ENCODE measurements at places on chromosomes 2 and 18.
A peak's percentile ranks its signal among the peaks of the same experiment; 100 is the strongest.

- DNase-seq: peak; percentile 25
Measured at GRCh38 chr2:237121321-237121720, 35.6 kb downstream of the COPS8 start.

DNA sequence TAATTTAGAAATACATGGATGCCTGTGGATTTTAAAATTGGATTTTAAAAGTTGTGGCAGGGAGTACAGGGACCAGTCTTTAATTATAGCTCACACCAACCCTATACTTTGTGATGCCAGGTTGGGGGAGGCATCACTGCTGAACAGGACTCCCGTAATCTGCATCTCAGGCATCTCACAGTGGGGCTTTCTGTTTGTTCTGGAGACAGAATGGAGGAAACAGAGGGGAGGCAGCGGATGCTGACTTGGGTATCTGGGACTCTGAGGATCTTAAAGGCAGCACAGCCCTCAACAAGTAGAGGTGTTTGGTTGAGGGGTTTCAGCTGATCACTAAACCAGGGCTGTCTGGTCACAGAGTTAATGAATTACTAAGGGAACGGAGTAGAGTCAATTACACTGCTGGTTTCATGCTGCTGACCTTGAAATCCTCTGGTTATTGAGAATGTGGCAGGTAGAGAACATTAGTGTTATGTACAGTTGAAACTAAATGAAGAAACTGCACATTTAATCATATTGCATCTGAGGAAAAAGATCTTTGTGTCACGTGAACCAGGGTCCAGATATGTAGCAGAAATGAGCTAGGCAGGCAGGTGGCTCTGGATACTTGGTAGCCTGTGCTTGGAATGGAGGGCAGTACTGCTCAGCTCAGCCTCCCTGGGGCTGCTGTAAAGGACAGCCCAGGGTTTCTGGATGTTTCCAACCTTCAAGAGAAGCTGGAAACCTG, 40.3 kb downstream of the FHOD3 start:
- DNase-seq: no peak

- DNase-seq: peak; percentile 40
Measured at GRCh38 chr2:77228391-77228790, 293.8 kb downstream of the LRRTM4 start.

DNA sequence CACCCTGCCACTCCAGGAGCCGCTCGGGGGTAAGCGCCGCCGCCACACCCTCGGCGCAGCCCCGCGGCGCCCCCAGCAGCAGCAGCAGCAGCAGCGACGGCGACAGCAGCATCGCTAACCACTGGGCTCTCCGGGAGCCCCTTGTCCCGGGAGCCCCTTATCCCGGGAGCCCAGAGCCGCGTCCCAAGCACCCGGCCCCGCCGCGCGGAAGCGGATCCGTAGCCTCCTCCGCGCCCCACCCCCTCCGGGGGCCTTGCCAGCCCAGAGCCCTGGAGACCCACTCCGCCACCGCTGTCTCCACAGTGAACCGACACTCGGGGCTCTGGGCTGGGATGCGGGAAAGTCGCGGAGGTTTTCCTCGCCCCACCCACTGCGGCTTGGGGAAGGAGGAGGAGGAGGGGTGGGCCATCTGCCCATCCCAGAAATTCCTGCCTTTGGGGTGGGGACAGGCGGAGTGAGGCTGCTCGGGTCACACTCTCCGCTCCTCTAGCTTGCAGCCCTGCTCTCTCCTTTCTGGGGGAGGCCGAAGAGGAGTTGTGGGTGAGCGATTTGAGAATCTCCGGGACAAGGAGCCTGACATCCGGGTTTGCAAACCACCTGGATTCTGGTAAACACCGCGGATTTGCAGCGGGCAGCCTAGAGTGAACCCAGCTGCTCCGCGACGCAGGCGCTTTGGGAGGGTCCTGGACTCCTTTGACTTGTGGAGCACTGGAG, at the start of gene PLA2R1:
TSS of gene PLA2R1 (minus strand) at position 324 of the 714 bp plus-strand sequence. CDS start at position 112, 212 bp downstream.
- DNase-seq: no peak

- DNase-seq: peak; percentile 41
Measured at GRCh38 chr2:133937669-133938068, 316.2 kb upstream of the MGAT5 start.

DNA sequence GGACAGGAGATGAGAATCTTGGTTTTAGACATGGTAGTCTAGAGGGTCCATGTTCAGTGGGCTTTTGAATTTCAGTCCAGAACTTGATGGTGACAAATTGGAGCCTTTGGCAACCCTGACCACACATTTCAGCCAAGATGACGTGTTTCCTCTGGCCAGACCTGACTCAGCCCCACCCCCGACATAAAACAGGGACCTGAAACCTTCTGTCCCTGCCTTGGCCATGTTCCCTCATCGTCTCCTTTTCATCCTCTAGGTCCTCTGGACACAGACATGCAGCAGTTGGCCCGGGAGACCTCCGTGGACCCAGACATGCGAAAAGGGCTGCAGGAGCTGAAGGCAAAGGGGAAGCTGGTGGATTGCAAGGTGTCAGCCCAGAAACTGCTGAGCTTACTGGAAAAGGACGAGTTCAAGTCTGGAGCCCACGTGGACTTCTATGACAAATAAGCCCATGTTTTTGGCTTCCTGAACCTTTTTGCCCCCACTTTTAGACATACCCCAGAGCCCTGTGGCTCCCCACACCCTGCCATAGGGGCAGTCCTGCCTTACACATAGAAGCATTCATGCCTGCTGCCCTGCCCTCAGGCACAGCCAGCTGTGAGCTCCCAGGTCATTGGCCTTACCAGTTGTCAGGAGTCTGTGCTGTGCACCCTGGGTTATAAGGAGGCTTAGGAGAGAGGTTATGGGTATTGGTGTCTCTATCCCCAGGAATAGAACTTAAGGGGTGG, 4.0 kb downstream of the SPR start:
- no peak for DNase-seq

DNA sequence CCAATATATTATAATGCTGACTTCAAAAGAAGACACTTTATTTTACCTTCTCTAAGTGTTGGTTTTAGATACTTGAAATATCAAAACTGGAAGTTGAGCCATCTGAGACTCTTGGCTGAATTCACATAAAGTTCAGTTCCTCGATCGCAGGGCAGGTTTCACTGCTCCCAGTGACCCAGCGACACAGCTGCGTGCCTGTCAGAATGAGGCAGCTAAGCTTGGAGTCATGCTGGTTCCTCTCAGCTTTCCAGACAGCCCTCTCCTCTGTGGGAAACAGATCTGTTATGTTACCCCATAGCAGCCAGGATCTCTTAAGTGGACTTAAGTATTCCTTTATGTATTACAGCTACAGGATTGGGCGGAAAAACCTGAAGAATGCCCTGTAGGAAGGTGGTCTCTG, 142.8 kb upstream of the ALPP start:
- no peak for DNase-seq

DNA sequence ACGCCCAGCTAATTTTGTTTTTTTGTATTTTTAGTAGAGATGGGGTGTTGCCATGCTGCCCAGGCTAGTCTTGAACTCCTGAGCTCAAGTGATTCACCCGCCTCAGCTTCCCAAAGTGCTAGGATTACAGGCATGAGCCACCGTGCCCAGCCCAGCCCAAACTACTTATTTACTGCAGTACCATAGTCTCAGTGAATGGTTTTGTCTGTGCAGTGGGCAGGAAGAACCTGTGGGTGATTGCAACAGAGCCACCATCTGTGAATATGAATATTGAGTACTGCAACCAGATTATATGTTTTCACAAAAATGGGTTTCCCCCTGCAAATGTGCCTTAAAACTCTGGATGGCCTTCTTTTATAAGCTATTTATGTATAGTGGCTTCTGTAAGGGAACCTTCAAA, 9.1 kb downstream of the MPPE1 start:
- DNase-seq: no peak

- DNase-seq: no peak
Measured at GRCh38 chr18:69157906-69158305, 242.8 kb upstream of the DOK6 start.

DNA sequence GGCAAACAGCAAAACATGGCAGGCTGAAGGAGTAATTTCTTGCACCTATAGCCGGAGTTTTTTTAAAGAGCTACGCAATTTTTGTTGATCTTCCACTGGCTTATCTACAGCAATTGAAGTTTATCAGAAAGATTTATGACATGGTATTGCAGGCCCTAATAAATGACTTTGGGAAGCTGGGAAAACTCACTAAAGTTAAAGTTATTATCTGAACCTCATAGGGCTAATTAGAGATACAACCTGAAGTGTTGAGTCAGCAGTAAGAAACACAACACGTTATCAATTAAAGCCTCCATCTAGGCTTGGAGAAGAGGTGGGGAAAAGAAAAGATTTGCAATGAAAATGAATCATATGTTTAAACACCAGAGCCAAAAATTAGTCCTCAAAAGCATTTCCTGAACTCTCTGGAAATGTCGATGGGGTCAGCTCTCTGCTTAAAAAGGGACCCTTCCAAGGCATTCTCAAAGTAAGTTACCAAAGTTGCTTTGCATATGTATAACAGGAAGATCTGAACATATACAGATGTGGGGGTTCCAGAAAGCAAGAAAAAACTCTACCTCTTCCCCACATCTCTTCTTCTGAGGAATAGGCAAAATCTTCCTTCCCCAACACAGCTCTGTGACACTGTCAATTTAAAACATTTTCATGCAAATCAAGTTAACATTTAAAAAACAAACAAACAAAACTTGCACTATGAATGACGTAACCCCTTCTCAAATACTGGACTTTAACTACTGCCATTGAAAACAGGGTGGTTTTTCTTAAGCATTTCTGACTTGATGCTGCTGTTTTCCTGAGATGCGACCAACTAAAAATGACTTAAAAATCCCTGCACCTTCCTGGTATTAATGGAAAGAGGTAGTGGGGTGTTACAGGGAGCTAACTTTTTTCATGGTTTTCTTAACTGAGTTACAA, 915.6 kb downstream of the NRXN1 start:
- DNase-seq: no peak

GRCh38 chr2:9333591-9334171, 89.6 kb downstream of the ITGB1BP1 start:
- peak; percentile 79 for DNase-seq

DNA sequence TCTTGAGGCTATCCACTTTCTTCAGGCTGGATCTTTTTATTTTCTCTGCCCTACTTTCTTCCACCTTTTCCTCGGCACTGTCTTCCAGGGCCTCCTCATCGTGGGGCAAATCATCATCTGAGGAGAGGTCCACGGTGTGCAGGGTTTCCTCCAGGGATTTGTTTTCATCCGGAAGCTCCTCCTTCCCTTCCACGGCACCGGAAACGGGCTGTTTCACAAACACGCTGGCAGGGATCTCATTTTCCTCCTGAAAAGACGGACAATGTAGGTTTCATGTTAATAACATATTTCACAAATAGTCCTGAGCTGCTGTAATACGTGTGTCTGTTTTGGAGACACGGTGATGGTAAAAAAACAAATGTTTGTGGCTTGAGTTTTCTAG, 10.4 kb downstream of the CAVIN2 start:
- DNase-seq: no peak

- no peak for DNase-seq
Measured at GRCh38 chr2:190446750-190447516, 38.8 kb downstream of the MFSD6 start.

- no peak for DNase-seq
Measured at GRCh38 chr2:45986509-45986908, 310.7 kb upstream of the EPAS1 start.

GRCh38 chr2:241833101-241833663, 24.2 kb downstream of the NEU4 start:
- peak; percentile 35 for DNase-seq

GRCh38 chr2:231245249-231246094, 47.0 kb downstream of the ARMC9 start:
- DNase-seq: no peak

- DNase-seq: peak; percentile 67
Measured at GRCh38 chr2:74421221-74421870, at the start of the genes C2orf81 and WDR54. Gene C2orf81 (minus strand): TSS chr2:74421619. CDS start chr2:74421560, 59 bp downstream. Gene WDR54 (plus strand): TSS chr2:74421730. CDS start chr2:74422154, 424 bp downstream.

DNA sequence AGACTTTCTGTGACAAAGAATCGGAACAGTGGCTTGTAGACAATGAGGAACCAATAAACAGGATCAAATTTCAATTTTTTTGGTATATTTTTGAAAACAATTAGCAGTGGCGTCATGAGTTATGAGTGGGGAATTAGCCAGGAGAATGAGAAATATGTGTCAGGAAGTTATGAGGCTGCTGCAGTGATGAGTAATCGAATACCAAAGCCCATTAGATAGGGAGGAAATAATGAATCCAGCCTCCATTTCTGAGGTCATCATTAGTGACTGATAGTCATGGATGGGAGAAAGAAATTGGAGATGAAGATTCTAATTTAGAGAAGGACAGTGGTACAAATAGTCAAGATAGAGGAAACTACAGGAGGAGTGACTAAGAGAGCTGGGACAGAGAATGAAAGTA, 673.1 kb upstream of the VRK2 start:
- peak; percentile 35 for DNase-seq

DNA sequence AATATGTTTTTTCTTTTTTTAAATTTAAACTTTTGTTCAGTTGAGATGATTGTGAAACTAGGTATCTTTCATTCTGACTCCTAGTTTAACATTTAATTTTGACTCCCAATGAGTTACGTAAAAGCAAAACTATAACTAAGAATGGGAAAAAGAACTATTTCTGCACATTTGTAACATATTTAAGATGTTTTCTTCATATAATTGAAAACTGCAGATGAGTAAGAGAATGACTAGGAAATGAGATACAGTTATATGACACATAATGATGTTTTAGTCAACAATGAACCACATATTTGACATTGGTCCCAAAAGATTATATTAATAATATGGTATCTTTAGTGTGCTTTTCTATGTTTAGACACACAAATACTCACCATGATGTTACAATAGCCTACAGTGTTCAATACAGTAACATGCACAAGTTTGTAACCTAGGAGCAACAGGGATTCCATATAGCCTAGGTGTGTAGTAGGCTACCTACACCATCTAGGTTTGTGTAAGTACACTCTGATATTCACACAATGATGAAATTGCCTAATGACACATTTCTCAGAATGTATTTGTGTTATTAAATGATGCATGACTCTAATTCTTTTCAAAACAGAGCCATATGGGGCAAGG, 12.6 kb downstream of the ERMN start:
- no peak for DNase-seq

GRCh38 chr2:199309411-199309810, 148.3 kb downstream of the SATB2 start:
- no peak for DNase-seq

- no peak for DNase-seq
Measured at GRCh38 chr2:96964221-96964905, 22.0 kb downstream of the FAM178B start.

Data from stromal cell of bone marrow (primary cell).